ENCODE measurements at places on chromosomes 1 and 21. TPM values are rescaled to one million over a fixed set of nuclear protein-coding genes. Genes with fewer than 3 reads are reported as not detected.

GRCh38 chr1:74474585-74474984 is 37.8 kb downstream of the LRRC53 start:
- DNase-seq, result no peak

GRCh38 chr1:172999349-172999748 is 51.4 kb downstream of the TNFSF18 start:
- no peak for DNase-seq

- DNase-seq, result no peak
Observed at GRCh38 chr1:165616987-165617546, 14.0 kb upstream of the MGST3 start.

GRCh38 chr1:93615582-93616150 is 66.0 kb downstream of the BCAR3 start:
- no peak for DNase-seq

DNA sequence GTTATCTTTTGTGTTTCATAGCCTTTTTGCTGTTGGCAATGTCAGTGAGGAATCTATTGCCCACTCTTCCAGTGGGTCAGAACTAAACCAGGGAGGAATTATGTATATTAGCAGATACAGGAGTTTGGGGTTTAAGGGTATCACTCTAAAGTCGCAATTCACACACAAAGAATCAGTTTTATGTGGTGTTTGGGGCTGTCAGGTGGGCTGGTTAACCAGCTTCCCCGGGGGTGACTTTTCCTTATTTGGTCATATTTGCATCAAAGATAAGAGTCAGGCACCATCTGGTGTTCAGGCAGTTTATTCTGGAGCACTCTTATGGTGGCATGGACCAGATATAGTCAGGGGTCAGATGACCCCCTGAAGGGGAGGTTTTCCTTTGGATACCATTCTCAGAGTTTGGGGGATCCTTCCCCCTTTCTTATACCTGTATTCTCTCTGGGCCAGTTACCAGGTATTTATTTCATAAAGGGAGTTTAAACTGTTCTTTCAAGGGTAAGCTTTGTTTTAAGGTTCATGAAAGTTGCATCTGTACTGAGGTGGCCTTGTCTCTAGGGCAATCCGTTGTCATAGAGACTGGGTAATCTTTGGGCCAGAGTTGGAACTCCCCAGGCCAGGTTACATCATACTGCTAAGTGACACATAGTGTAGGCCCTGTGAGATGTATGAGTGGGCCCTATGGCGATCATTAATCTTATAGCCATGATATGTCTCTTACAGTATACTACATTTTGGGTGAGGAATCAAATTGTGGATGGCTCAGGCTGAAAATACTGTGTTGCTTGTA is 148.2 kb downstream of the RWDD3 start:
- no peak for DNase-seq

GRCh38 chr1:178877896-178878295 is 7.0 kb upstream of the ANGPTL1 start:
- no peak for DNase-seq

GRCh38 chr1:155175281-155175926 is 1.8 kb downstream of the TRIM46 start:
- DNase-seq, result peak; percentile 62

GRCh38 chr1:17255336-17255735 is 6.4 kb downstream of the PADI3 start:
- DNase-seq, result no peak

DNA sequence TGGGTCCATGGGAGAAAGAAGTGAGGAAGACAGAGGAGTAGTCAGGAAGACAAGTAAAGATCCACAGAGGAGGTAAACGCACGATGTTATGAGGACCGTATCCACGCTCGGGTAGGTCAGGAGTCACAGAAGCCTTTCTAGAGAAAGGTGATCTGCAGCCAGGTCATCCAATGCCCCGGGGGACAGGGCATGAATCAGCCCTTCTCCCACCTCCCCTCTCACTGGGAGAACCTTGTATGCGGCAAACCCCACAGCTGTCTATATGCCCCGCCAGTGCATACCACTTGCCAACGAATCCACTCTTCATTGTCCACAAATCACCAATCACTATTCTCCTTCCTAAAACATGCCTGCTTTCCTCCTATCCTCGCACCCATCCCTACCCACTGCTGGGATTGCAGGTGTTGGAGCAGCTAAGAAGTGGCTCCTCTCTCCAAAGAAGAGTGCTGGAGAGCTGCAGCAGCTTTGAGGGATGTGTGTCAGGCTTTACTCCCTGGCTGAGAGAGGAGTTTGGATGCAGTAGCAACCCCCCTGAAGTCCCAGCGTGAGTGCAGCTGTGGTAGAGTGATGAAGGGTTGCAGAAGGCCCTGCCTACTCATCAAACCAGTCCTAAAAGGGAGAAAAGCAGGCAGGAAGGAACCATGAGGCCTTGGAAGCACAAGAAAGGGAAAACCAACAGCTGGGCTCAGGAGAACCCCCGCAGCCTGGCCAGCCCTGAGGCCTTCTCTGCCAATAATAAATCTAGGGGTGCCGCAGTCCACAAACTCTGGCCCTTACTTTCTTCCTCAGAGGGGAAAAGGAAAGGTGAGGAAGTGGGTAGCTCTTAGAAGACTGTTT is 102.2 kb upstream of the GADD45A start:
- DNase-seq, result no peak

DNA sequence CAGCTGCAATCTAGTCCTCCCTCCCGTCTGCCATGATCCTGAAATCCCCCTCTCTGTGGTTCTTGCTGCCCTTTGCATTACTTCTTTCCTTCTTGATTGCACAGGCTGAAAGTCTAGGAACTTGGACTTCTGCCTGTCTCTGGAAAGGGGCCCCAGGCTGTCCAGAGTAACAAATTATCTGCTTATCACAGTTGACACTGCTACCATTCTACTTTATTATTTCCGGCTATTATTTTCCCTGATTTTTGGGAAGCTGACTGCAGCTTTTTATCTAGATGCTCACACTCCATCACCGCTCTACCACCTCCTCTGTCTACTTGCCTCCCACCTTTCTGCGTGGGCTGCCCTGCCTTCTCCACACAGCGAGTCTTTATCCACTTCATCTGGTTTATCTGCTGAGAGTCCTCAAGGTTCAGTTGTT is 202.1 kb upstream of the PLXNA2 start:
- no peak for DNase-seq

GRCh38 chr1:220970311-220970710 is 91.1 kb downstream of the HLX start:
- DNase-seq, result no peak

GRCh38 chr1:209513226-209513625 is 70.3 kb upstream of the CAMK1G start:
- no peak for DNase-seq

GRCh38 chr1:22772014-22772413 is 61.4 kb downstream of the EPHB2 start:
- no peak for DNase-seq

- DNase-seq, result no peak
Observed at GRCh38 chr21:38775733-38776132, 30.0 kb upstream of the ETS2 start.

DNA sequence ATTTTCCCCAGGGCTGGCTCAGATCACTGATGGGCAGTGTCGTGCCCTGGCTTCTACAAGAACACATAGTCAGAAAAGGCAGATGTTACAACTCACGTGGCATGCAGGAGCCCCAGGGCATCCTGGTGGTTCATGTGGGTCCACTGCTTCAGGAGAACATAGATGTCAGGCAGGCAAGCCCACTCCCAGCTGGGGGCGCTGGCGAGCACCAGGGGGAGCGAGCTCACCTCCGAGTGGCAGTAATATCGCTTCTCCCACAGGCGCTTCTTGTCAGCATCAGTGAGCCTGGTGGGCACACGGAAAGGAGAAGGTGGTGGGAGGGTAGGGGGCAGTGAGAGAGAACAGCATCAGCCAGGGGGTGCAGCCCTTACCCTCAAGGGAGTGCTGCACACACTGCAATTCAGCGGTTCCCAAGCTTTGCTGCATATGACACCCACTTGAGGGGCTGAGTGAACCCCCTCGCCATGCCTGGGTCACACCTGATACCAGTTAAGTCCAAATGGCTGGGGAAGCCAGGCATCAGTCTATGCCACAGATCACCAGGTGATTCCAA is 34.3 kb upstream of the PPP1R15B start:
- no peak for DNase-seq

DNA sequence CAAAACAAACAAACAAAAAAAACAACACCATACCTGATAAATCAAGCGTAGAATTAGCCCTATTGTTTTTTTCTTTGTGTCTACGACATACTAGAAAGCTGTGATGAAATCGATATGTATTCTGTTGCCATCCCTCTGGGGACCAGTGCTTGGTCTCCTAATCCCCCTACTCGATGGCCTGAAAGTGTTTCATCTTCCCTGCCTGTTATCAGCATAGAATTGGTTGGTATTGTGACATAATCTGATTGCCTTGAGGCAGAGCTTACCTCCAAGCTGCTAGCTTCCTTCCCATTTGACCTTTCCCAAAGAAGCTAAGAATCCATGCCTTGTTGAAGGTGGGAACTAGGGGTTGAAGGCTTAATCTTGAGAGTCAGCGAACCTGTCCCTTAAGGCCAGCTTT is 40.7 kb upstream of the PIGV start:
- DNase-seq, result no peak

- no peak for DNase-seq
Observed at GRCh38 chr1:99589186-99589636, 56.7 kb upstream of the PALMD start.

DNA sequence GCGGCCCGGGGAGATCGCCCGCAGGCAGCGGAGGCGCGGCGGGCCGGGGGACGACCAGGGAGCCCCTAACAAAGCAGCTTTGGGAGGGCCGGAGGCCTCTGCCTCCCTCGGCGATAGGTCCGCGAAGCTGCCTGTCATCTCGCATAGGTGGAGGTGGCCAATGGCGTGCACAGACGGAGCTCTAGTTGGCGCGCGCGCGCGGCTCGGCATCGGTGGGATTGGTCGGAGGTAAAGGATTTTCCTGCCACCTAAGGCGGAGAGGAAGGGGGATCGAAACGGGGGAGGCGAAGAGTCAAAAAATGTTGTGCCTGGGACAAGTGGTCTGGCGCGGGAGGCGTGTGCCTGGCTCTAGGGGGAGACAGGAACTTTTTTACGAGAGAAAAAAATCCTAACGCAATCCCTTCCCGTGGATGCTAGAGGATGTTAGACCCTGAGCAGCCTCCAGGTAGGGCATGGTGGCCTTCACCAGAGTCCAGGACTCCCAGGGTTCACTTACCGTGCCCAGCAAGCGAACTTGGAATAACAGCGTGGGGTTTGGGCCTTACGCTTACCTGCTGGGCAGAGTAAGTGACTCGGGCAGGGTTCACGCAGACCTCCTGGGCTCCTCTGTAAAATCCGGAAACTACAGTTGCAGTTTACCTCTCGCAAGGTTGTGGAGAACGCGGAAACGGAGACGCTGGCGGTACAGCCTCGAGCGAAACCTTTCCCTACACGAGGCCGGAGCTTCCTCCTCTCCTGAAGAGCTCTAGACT is 99.9 kb upstream of the SOD1 start:
- peak; percentile 84 for DNase-seq

DNA sequence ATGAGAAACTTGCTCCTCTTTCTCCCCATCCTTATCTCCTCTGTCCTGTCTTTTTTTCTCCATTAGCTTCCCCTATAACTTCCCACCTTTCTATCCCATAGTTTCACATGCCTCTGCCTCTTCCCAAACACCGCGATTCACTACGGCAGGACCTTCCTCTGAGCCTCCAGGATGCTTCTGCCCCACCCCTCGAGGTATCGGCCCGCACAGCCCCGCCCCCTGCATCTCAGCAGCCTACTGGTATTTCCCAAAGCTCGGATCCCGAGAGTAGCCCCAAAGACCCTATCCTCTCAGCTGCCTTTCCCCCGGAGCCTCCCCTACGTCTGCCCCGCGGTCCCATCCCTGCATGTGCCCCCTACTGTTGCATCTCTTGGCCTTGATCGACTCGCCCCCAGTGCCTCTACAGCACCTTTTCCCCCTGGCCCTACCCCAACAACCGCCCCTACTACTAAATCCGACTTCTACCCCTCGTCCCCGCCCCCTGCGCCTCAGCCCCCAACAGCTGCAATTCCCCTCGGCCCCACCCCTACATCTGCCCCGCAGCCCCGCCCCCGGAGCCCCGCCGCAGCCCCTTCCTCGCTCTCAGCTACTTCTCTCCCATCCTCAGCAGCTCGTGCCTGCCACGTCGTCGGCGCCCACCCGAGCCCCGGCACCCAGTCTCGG is 512 bp downstream of the PIAS3 start:
- DNase-seq, result peak; percentile 88

- DNase-seq, result no peak
Observed at GRCh38 chr1:172642970-172643369, 15.9 kb upstream of the FASLG start.

- DNase-seq, result no peak
Observed at GRCh38 chr1:96416701-96417444, 304.7 kb upstream of the PTBP2 start.

DNA sequence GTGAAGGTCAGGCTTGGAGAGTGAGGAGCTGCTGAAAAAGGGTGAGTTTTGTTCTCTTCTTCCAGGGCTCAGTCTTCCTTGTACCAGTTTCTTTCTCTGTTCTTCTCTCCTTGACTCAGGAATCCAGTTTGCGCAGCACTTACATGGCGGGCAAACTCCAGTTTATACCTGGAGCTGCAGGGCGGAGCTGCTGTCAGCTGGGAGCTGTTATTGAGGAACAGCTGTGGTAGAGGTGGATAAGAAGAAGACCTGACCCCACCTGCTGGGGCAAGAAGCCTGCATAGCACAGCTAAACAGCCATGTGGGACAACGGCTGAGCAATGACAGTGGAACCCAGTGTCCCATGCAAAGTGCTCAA is 46.2 kb downstream of the GALNT2 start:
- DNase-seq, result no peak

GRCh38 chr1:1916851-1917251 is 1.8 kb downstream of the CALML6 start:
- no peak for DNase-seq

DNA sequence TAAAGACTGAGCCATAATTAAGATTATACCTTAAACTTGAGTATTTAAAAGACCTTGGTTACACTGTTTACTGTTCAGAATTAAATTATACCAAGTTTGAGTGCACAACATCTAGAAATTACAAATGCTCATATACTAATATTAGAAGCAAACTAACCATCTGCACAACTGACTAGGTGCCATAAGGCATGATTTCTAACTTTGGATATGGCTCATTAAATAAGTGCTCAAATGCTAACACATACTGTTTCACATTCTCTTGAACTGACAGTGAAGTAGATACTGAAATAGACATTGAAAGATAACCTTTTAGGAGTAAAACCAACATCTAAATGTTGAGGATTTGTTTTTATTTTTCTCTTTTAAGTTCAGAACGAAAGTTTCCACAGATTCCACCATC is 74.1 kb downstream of the PRKAA2 start:
- no peak for DNase-seq

DNA sequence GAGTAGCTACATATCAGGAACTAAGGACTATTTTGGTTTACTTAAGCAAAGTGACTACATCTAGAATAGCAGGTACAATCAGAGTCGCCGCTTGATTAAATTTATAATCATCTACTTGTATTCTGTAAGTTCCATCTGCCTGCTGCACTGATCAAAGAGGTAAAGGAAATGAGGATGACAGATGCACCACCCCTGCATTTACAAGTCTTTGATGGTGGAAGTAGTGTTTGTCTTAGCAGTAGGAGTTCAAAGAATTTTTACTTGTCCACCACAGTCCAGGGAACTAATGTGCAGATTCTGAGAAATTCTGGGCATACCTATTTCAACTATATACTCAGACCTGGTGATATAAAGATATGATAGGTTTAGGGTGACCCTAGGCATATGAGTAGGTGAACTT is 184.1 kb upstream of the IVNS1ABP start:
- DNase-seq, result no peak

TMEM81 gene
- 0.76 TPM for total RNA-seq

SPRR5 gene
- total RNA-seq, result 42.8 TPM

ZNF648 gene
- 0.89 TPM for total RNA-seq

LCE1B gene
- total RNA-seq, result 178 TPM

DMBX1 gene
- not detected for total RNA-seq

RPTN gene
- 25.6 TPM for total RNA-seq

DYNLT4 gene
- total RNA-seq, result not detected

ITLN1 gene
- total RNA-seq, result not detected
